Regular cardiac myocyte (primary cell): ENCODE measurements at places on chromosomes 3 and 15. TPM values are rescaled to one million over a fixed set of nuclear protein-coding genes. Genes with fewer than 3 reads are reported as not detected.

USP50 gene
- total RNA-seq, result 0.28 TPM in 1 of 2 replicates, not detected in the other

CP gene
- total RNA-seq, result 0.19 and 5.1 TPM in 2 replicates

PDIA5 gene
- total RNA-seq, result 36.6 and 60.3 TPM in 2 replicates

RTP3 gene
- total RNA-seq, result not detected in 2 replicates

FAM227B gene
- 2.3 and 2.5 TPM in 2 replicates for total RNA-seq
